ENCODE measurements at places on chromosomes 12 and 14.
A peak's percentile ranks its signal among the peaks of the same experiment; 100 is the strongest.

GRCh38 chr12:15772405-15773018 lies 16.7 kb downstream of the EPS8 start:
- DNase-seq, result no peak

GRCh38 chr12:4743046-4743445 lies 22.8 kb downstream of the GALNT8 start:
- no peak for DNase-seq

DNA sequence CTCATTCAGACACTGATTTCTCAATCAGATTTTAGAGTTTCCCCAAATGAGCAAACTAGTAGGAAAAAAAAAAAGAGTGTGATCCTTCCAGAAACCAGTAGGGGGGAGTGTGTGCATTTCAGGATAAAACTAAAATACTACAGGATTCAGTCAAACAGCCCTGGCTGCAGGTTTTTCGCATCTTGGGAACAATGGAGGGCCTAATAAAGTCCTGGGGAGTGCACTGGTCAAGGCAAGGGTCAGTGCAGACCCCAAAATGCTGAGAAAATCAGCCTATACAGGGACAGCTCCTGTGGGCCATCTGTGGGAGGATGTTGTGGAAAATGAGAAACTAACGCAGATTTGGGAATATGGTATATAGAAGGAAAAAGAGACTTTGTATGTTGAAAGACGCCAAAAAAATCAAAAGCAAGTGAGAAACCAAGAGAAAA lies 22.2 kb upstream of the ABCD4 start:
- peak; percentile 23 for DNase-seq

DNA sequence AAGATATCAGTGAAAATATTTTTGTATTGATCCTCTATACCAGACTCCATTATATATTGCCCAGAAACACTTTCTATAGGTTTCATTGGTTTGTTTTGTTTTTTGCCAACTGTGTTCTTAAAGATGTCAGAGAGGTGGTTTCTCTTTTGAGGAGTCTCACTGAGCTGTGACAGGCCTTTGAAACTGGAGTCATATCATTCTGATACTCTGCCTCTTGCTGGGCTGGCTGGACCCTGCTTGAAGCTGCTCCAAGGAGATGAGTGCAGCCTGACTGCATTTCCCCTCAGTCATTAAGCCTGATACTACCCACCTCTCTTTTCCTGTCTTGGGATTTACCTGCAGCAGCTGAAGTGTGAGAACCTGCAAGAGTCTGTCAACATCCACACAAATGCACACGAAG lies 16.4 kb upstream of the TAS2R30 start:
- no peak for DNase-seq

DNA sequence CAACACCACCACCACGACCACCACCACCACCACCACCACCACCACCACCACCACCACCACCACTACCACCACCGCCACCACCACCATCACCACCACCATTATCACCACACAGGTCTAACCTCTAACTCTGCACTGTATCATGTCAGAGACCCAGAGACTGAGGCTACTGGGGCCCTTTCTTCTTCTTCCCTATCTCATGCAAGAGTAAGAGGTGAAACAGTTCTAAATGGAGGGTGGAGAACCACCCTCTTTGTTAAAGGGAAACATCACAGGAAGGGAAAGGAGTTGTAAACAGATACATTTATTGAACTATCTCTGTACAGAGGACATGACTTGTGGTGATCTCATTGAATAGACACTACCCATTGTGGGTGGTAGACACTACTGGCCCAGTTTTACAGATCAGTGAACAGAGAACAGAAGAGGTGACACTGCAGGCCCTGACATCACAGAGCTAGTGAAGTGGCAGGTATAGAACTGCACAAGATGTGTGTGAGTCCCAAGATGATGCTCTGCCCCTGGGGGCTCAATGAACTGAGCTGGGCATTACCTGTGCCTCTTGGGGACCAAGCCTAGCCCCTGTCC lies 91.6 kb downstream of the FOXN3 start:
- no peak for DNase-seq

DNA sequence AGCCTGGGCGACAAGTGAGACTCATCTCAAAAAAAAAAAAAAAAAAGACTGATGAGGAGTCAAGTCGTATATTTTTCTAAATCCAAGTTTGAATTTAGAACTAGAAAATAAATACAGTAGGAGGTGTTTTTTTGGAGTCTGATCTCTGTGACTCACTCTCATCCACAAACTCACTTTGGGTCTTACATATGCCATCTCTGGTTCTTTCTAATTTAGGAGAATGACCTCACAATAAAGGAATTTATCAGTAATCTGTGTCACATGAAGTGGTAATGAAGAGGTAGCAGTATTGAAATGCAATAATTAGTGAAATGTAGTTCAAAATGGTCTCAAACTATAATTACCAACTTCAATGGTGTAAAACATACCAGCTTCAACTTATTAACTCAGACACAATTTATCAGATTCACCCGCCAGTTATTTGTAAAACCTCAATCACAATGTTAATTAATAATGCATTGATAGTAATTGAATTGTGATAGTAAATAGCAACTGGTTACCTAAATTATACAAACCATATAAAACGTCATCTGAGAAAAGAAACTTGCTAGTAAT lies 4.4 kb upstream of the CFL2 start:
- DNase-seq, result peak; percentile 83

- DNase-seq, result peak; percentile 89
Measured at GRCh38 chr14:92729634-92730358, 18.6 kb downstream of the LGMN start.

DNA sequence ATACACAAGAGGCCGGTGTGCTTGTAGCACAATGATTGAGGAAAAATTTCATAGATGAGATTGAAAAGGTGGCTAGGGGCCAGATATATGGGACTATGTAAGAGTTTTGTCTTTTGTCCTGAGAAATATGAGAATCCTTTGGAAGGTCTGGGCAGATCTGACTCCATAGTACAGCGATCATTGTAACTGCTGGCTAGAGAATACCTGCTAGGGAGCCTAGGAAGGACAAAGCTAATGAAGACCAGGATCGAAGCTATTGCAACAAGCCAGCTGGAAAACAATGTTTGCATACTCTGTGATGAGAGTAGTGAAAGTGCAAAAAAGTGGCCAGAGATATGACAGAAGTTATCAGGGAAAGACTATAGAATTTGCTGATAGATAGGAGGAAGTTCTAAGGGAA lies 537.6 kb downstream of the C12orf50 start:
- DNase-seq, result no peak

DNA sequence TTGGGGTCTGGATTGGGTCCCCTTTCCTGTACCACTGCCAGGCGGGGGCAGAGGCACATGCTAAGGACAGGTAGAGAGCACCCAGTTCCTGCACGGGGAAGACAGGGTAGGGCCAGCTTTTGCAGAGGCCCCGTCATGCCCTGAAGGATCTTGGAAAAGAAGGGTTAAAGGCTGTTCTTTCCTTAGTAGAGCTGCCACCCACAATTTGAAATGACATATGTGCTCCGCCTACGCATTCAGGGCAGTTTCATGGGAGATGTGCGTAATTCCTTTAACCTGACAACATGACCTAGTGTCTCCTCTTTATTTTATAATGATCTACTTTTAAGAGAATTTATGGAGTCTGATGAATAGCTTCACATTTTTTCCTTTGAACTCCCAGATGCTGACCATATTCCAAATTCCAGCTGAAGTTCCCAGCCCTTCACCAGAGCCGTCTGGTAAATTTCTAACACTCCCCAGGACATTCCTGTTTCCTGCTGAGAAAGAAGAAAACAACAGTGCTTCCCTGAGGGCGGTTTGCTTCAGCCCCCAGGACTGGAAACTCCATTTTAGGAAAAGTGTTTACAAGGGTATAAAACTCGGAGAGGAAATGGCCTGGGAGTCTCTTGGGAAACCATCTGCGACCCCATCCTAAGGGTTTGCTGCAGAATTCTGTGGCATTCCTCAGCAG lies 58.9 kb upstream of the PLEKHG3 start:
- DNase-seq, result peak; percentile 99

GRCh38 chr12:120588948-120589930 lies 8.0 kb upstream of the POP5 start:
- no peak for DNase-seq

DNA sequence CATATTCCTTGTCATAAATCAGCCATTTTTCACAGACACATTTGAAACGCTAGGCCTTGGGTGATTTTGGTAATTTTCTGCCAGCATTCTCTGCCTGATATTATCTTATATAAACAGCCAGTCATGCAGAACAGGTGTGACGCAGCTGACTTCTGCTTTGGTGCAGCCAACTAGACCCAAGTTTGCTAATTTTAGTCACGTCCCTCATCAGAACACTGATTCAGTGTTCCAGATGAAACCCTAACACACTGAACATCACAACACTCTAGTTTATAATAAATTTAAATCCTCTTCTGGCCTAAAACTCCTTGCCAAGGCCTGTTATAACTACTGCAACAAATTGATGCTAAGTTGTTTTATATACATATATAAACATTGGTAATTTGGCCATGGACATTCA lies 386.1 kb downstream of the SEC23A start:
- DNase-seq, result no peak

- DNase-seq, result no peak
Measured at GRCh38 chr12:109844091-109844490, 10.9 kb upstream of the TRPV4 start.

DNA sequence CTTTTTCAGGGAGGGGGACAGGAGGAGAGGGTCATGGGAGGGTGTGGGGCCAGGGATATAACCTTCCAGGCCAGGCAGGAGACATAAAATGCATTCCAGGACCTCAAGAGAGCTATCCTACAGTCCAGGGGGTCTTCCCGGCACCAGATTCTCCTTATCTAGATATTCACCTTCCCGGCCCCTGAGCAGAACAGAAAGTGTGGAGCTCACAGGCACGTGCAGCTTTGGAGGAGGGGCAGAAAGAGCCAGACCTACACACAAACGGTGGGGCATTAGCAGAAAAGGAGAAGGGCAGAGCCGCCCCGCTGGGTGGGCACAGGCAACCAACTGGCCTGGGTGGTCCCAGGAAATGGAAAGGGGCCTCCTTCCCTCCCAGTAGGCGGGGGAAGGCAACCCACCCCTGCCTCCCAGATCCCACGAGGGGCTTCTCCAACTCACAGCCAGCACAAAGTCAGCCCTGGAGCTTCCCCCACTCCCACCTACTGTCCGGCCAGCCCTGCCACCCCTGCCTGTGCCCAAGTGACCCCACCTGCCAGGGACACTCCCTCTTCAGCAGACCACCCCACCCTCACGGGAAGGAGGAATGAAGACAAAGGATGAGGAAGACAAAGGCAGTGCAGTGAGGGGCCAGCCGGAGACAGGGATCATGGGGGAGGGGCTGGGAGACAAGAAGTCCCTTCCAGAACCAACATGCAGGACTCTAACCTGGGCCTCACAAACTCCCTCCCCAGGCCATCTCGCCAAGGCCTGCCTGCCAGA lies 33.3 kb downstream of the CCDC85C start:
- DNase-seq, result no peak

- DNase-seq, result no peak
Measured at GRCh38 chr12:51953089-51953488, 1.6 kb downstream of the ACVR1B start.

- DNase-seq, result no peak
Measured at GRCh38 chr14:68124050-68124449, 304.5 kb downstream of the RAD51B start.

DNA sequence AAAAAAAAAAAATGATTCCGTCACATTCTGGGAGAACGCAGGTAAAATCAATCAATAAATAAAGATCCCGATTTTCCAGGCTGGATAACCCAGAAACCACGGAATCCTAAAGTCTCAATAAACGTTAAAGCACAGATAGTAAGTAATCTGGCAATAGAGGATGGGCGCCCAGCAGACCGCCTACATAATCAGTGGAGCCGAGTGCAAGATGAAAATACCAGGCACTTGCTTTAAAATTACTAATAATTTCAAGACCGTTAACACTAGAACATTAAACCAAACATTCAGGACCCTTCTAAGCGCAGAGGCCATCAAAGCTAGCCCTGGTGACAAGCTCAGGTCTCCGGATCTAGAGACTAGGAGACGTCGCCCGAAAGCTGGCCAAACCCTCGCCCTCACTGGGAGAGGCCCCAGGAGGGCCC lies 1.2 kb upstream of the DCAF11 start:
- no peak for DNase-seq

GRCh38 chr12:91180582-91181395 lies 1.8 kb downstream of the DCN start:
- DNase-seq, result peak; percentile 95

DNA sequence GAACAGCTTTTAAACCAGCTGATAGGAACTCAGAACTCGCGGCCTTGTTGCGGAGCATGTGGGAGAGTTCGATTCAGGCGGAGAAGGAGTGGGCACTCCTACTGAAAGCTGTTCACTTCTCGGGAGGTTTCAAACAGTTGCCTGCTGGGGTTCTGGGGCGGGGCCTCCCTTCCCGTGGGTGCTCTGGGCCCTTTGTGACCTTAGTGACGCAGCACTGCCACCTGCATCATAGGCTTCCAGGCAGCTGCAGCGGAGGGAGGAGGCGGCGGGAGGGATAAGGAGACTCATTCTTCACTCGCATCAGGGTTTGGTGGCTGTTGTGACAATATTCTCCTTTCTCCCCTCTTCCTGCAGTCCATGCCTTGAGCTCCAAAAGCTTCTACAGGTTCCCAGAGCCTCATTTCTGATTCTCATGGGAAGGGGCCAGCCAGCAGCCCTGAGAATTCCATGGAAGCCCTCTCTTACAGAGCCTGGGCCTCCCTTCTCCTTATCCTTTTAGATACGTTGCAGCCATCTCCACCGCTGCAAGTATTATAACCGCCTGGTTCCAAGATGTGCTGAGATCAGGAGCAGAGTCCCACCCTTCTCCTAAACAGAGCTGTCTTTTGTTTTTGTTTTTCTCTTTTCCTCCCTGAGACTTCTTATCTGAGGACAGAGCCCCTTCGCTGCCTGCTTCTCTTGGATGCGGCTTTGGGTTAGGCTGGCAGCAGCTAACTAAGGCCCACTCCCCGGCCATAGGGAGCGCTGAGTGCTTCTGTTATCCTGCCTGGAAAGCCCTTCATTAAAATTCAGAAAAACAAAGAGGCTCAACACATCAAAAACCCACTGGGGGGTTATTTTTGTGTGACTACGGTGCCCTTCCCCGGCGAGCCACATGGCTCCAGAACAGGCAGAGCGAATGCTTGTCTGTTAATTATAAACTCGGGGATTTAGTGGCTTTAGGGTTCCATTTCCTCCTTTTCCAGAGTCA lies 67.6 kb upstream of the GPATCH2L start:
- DNase-seq, result no peak

DNA sequence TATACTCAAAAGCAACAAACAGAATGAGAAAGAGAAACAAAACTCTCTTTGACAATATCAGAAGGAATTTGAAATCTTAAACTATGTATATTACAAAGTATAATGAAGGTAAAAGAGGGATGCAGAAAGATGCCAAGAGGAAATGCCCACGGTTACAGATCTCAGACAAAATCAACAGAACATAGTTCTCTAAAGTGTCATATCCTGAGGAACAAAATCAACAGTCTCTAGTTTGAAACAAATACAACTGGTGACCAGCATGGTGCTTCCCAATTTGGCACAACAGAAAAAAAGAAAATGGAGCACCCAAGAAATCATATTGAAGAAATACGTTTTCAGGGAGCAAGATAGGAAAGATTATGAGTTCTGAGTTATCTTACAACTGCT lies 116.5 kb downstream of the METTL25 start:
- DNase-seq, result peak; percentile 2

- DNase-seq, result no peak
Measured at GRCh38 chr14:54766276-54767138, 136.1 kb downstream of the GCH1 start.

GRCh38 chr14:42877716-42878115 lies 1271.0 kb downstream of the LRFN5 start:
- DNase-seq, result no peak

- DNase-seq, result peak; percentile 15
Measured at GRCh38 chr12:107145397-107145796, 52.0 kb upstream of the CRY1 start.
